IMR-90 (cell line): ENCODE measurements at places on chromosomes 4 and X.

- H3K27ac ChIP-seq, result no peak overlapping the region
- peaks cover 12% of the 10 kb centered on the region; the same call in 1 of the 2 replicates for H3K27me3 ChIP-seq
- H3K4me3 ChIP-seq, result no peak overlapping the region
- DNase-seq, result peak; percentile 76
- no peaks in the 10 kb centered on the region for H3K36me3 ChIP-seq
- peaks cover 3% of the 10 kb centered on the region; the same call in 1 of the 2 replicates for H3K4me1 ChIP-seq
Measured at GRCh38 chr4:10623241-10623640, 61.3 kb downstream of the CLNK start.

DNA sequence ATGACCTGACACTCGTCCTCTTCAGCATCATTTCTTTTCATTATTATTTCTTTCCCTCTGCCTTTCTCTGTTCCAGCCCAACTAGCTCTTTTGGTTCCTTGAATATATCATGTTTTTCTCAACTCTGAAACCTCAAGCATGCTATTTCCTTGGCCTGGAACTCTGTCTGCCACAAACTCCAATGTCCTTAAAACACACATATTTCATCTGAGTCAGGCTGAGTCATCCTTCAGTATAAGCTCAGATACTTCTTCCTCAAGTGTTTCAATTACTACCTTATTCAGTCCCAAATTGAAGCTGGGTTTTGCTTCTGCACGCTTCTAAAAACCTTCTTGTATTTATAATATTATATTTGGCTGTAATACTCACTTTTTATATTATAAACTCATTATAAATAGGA lies 424.2 kb downstream of the PDGFC start:
- H3K27ac ChIP-seq, result no peak overlapping the region
- peak; percentile 97 for DNase-seq
- H3K36me3 ChIP-seq, result no peaks in the 10 kb centered on the region
- no peak overlapping the region for H3K4me3 ChIP-seq

GRCh38 chrX:110248578-110248977 lies 69.3 kb downstream of the AMMECR1 start:
- H3K4me3 ChIP-seq, result no peak overlapping the region
- no peak overlapping the region for H3K27ac ChIP-seq
- H3K27me3 ChIP-seq, result peaks cover 4% of the 10 kb centered on the region

DNA sequence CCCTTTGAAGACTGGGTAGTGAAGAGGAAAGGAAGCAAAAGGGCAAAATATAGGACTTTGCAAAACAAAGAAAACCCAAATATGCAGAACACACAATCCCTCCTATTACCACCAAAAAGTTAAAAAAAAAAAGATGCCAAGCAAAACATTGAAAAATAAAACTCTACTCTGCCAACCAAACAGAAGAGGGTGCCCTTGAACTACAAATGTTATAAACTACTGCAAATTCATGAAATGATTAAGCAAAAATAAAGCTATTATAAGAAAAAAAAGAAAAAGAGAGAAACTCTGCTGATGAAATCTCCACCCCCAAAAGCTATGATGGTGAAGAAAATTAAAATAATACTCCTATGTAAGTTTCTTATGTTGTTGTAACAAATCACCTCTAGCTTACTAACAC lies 168.5 kb upstream of the STK26 start:
- no peaks in the 10 kb centered on the region for H3K4me1 ChIP-seq
- no peak overlapping the region for H3K27ac ChIP-seq
- DNase-seq, result no peak
- no peak overlapping the region for H3K4me3 ChIP-seq
- peaks cover 5% of the 10 kb centered on the region for H3K27me3 ChIP-seq

DNA sequence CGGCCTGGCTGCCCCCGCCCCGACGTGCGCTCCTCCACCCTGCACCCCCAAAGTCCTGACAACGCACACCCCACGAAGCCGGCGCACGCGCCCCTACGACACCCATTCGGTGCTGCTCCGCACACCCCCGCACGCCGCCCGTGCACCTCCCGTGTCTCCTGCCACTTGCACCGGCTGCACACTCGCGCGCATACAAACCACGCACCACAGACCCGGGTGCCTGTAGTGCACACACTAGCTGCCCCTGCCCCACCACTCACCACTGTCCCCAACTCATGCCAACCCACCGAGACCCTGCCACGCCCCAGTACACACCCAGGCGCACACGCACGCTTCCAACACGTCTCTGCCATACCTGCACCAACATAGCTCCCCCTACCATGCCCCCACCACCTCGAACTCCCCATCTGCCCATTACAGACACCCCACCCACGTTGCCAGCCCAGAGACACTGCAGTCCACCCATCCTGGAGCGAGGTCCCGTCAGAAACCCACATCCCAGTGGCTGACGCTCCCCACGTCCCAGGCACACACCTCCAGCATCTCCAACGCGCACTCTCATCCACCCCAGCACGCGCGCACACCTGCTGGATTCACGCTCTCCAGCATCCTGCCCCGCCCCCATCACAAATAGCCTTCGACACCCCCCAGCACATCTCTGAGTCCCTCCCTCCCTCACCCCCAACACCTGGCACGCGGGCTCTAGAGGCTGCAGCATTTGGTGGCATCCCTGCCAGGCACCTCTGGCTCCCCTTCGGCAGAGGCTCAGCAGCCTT lies 4.2 kb upstream of the DUSP9 start:
- no peak overlapping the region for H3K4me3 ChIP-seq
- no peak for DNase-seq
- H3K36me3 ChIP-seq, result no peaks in the 10 kb centered on the region
- no peak overlapping the region for H3K27ac ChIP-seq
- H3K27me3 ChIP-seq, result peaks cover 56% of the 10 kb centered on the region

GRCh38 chrX:68652326-68653170 lies 5.1 kb downstream of the STARD8 start:
- H3K36me3 ChIP-seq, result no peaks in the 10 kb centered on the region
- H3K27ac ChIP-seq, result no peak overlapping the region
- no peaks in the 10 kb centered on the region; the same call in 1 of the 2 replicates for H3K4me1 ChIP-seq

GRCh38 chr4:145679991-145680455 lies at the start of gene C4orf51:
Gene C4orf51 (plus strand): TSS chr4:145680146. CDS start chr4:145680204, 58 bp downstream.
- peak; percentile 75 for DNase-seq
- peaks cover 2% of the 10 kb centered on the region; the same call in 1 of the 2 replicates for H3K4me1 ChIP-seq
- peak within 1 kb of the TSS; percentile 32; the same call in 1 of the 2 replicates for H3K27ac ChIP-seq
- H3K36me3 ChIP-seq, result no peaks in the 10 kb centered on the region
- H3K27me3 ChIP-seq, result no peaks in the 10 kb centered on the region

GRCh38 chr4:5465529-5465928 lies 242.8 kb downstream of the EVC2 start:
- DNase-seq, result no peak
- no peak overlapping the region for H3K27ac ChIP-seq
- H3K36me3 ChIP-seq, result peaks cover 5% of the 10 kb centered on the region
- H3K27me3 ChIP-seq, result no peaks in the 10 kb centered on the region

DNA sequence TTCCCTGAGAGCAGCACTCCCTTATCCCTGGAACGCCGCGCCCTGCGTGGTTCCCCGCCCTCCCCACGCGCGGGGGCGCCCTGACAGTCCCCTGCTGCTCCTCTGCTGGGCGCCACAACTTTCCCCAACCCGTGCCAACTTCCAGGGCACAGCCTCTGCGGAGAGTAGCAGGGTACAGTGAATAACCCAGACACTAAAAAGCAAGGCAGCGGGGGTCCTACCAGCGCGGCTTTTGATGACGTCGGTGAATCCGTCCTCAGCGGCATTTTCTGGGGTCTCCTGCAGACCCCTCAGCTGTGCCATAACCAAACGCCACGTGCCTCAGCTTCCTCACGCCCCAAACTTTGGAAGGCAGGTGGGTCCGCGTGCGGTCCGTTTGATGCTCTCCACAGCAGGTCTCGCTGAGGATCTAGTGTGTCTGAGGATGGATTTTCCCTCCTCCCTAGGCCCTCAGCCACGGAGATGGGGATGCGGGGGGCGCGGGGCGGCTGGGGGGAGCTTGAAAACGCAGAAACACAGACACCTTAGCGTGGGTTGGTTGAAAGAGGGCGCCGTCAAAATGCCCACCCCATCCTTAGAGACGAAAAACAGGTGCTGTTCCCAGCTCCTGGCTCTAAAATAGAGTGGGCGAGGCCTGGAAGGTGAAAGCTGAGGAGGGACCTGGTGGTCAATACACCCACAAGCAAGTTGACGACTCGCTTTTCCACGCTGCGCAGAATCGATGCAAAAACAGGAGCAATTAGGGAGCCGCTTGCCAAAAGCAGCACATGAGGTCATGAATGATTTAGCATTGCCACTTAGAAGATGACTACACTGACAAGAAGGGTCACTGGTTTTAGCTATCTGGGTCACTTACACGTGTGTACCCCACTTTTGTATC lies 405.6 kb downstream of the FAM47A start:
- H3K4me1 ChIP-seq, result no peaks in the 10 kb centered on the region
- no peak overlapping the region for H3K27ac ChIP-seq
- no peaks in the 10 kb centered on the region for H3K27me3 ChIP-seq
- H3K36me3 ChIP-seq, result no peaks in the 10 kb centered on the region
- H3K4me3 ChIP-seq, result no peak overlapping the region

GRCh38 chr4:127782275-127783025 lies at the start of gene HSPA4L:
Gene HSPA4L (plus strand): TSS chr4:127782322. CDS start chr4:127782551, 229 bp downstream.
- no peaks in the 10 kb centered on the region for H3K36me3 ChIP-seq
- DNase-seq, result peak; percentile 45
- no peaks in the 10 kb centered on the region; the same call in 1 of the 2 replicates for H3K27me3 ChIP-seq
- H3K4me3 ChIP-seq, result peak within 1 kb of the TSS; percentile 79

- H3K36me3 ChIP-seq, result no peaks in the 10 kb centered on the region
- DNase-seq, result no peak
- H3K4me3 ChIP-seq, result no peak overlapping the region
- no peak overlapping the region for H3K27ac ChIP-seq
- no peaks in the 10 kb centered on the region for H3K27me3 ChIP-seq
Measured at GRCh38 chr4:177680308-177680707, 238.1 kb upstream of the AGA start.

DNA sequence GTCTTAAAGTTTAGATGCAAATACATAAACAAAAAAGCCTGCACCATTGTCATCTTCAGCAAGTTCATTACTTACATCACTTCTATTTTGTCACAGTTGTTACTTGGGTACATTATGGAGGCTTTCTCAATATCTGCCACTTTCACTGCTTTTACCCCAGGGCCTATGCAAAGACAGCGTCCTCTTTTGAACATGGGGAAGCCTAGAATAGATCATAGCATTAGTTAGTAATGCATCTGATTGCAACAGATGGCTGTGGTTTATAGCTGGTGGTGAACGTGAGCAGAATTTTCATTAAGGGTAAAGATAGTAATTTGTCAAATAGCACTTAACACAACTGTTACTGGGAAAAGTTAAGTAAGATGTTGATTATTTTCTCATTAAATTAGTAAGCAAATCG lies 729 bp downstream of the CXCL11 start:
- no peaks in the 10 kb centered on the region for H3K4me1 ChIP-seq
- H3K4me3 ChIP-seq, result no peak overlapping the region
- H3K27me3 ChIP-seq, result peaks cover 3% of the 10 kb centered on the region; the same call in 1 of the 2 replicates
- DNase-seq, result no peak

GRCh38 chr4:24646798-24647460 lies 62.6 kb upstream of the DHX15 start:
- peaks cover 27% of the 10 kb centered on the region for H3K4me1 ChIP-seq
- H3K36me3 ChIP-seq, result no peaks in the 10 kb centered on the region
- no peak overlapping the region for H3K27ac ChIP-seq
- H3K4me3 ChIP-seq, result no peak overlapping the region
- no peak for DNase-seq

DNA sequence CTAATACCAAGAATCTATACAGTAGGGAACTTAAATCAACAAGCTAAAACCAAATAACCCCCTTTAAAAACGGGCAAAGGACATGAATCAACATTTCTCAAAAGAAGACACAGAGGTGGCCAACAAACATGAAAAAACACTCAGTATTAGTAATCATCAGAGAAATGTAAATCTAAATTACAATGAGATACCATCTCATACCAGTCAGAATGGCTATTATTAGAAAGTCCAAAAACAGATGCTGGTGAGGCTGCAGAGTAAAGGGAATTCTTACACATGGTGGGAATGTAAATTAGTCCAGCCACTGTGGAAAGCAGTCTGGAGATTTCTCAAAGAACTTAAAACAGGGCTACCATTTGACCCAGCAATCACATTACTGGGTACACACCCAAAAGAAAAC lies 167.8 kb downstream of the PACRGL start:
- H3K4me3 ChIP-seq, result no peak overlapping the region
- DNase-seq, result no peak

DNA sequence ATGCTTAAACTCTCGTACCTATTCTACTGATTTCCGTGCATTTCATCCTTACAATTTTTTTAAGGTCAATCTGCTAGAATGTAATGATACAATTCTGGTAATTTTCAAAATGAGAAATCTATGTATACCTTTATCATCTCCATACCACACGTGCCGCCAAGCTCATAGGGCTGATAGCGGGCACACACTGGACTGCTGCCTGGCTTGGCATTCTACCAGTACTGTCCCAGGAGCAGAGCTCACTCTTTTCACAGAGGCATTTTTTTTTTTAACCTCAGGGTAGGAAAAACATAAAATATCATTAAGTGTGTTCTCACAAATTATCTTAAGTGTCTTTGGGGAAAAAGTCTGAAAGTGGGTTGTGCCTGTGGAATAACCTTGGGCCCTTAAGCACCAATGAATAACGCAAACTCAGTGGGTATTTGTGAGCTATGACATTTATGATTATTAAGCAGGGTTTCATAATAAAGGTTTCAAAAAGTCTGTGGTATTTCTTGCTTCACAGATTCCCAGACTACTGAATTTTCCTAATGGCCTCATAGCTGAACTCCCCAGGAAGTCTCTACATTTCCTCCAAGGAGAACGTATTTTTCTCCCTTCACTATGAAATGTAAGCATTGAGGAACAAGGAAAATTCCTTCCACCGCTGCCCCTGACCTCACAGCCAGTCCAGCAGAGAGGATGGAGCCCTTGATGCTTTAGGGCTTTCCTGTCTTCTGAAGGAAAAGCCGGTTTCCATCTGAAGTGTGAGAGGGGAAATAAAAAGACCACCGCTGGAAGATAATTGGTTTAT lies 125.2 kb downstream of the ELOVL6 start:
- no peaks in the 10 kb centered on the region for H3K36me3 ChIP-seq
- H3K4me1 ChIP-seq, result no peaks in the 10 kb centered on the region; the same call in 1 of the 2 replicates
- H3K27ac ChIP-seq, result no peak overlapping the region

- DNase-seq, result no peak
- 0 out of 2 replicates have a peak, but pooled peaks cover 2% of the 10 kb centered on the region for H3K27me3 ChIP-seq
- H3K27ac ChIP-seq, result no peak overlapping the region
- peaks cover 11% of the 10 kb centered on the region; the same call in 1 of the 2 replicates for H3K36me3 ChIP-seq
- H3K4me1 ChIP-seq, result no peaks in the 10 kb centered on the region
- H3K4me3 ChIP-seq, result no peak overlapping the region
Measured at GRCh38 chrX:101393530-101394305, 2.9 kb downstream of the RPL36A start.
